Fibroblast of villous mesenchyme (primary cell): ENCODE measurements at places on chromosomes 11 and 22. TPM values are rescaled to one million over a fixed set of nuclear protein-coding genes. Genes with fewer than 3 reads are reported as not detected.

- DNase-seq = no peak
These were observed 42.2 kb downstream of the FLI1 start for GRCh38 chr11:128735935-128736605.

DNA sequence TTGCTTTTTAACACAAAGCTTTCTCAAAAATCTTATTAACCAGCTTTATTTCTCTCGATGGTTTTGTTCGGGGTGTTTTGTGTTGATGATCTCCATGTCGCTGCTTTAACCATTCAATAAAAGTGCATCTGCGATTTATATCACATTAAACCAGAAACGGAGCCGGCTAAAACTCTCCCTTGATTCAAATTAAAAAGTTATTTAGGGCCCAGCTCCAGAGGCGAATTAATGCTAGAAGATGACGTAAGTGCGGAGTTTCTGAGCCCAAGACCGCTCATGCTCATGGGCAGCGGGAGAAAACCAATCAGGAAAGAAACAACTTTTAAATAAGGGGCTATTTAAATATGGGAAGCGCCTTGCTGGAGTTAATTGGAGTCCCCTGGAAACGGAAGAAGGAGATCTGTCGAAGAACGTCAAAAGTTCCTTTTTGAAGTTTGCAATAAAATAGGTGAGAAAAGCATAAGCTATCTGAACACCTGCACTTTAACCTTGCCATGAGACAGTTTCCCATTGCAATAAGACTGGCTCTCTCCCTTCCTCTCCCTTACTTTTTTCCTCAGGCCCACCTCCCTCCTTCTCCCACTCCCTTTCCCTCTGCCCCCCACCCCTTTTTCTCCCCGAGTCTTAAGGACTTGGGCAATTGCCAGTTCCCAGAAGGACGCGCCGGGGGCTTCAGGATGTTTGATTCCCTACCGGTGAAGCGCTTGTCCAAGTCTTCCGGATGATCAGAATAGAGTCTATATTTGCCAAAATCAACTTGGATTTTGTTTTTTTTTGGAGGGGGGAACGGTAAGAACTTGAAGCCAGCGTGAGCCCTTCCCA, 1.9 kb upstream of the DBX1 start:
- no peak for DNase-seq

- peak; percentile 36 for DNase-seq
These were observed 728 bp downstream of the TBC1D22A start for GRCh38 chr22:46763051-46763705.

DNA sequence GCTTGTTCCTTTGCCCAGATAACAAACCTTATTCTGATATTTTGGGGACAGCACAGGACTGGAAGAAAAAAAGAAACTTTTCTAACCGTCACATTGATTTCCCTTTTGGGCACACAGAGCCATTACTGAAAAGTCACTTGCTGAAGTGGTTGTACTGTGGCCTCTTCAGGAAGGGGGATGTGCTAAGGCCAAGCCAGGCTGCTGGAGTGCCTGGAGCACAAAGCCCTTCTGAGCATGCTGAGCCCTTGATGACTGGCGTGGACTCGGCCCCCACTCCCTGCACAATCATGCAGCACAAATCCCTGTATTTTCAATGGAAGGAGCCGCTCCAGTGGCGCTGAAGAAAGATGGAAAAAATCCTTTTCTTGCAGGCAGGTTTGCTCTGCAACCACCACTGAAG, 164.2 kb downstream of the NTM start:
- DNase-seq = no peak

GRCh38 chr11:65857500-65857852, 504 bp downstream of the CFL1 start:
- no peak for DNase-seq

DNA sequence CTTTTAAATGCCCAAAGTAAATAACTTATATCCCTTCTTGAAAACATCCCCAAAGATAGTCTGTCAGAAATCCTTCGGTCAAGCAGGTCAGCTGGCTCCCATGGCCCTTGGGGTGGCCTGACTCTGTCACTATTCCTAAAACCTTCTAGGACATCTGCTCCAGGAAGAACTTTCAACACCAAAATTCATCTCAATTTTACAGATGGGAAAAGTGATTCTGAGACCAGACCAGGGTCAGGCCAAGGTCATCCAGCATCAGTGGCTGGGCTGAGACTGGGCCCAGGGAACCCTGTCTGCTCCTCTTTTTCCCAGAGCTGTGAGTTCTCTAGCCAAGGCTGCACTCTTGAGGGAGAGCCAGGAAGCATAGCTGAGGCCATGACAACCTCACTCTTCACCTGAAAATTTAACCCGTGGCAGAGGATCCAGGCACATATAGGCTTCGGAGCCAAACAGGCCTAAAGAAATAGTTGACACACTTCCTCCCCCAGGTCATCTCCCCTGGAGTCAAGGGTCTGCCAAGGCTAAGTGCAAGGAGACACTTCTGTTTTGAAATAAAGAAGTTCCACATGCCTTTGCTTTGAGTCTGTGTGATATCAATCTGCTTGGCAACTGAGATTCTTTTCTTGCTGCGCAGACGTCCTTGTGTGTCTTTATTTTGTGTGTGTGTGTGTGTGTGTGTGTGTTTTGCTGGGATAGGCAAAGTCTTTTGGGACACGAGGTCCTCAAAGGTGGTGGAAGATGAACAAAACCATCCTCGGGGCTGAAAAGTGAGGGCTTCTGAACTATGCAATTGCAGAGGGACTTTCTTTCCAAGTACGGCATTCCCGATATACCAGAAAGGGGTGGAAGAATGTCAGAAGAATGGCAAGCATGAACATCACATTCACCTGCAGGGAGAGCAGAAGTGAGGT, 16.8 kb upstream of the PRG2 start:
- DNase-seq = no peak

GRCh38 chr11:132342408-132342807, 972.0 kb downstream of the NTM start:
- DNase-seq = no peak

DNA sequence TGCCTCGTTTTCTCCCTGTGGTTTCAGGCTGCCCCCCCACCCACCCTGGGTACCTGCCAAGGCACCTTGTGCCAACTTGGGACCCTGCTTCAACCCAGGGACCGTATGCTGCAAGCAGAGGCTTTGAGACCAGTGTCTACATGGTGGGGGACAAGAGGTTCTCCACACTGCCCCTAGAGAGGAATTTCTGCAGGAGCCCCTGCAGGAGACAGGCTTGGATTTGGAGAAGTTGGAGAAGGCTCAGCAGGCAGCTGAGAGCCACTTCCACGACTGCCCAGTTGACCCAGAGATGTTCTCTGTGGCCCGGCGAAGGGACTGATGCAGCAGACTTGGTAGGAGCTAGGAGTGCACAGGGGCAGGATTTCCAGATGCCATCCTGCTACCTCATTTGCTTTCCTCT, 20.1 kb upstream of the NNMT start:
- DNase-seq = no peak

GRCh38 chr22:35582861-35583670, 34.1 kb downstream of the MB start:
- peak; percentile 73 for DNase-seq

DNA sequence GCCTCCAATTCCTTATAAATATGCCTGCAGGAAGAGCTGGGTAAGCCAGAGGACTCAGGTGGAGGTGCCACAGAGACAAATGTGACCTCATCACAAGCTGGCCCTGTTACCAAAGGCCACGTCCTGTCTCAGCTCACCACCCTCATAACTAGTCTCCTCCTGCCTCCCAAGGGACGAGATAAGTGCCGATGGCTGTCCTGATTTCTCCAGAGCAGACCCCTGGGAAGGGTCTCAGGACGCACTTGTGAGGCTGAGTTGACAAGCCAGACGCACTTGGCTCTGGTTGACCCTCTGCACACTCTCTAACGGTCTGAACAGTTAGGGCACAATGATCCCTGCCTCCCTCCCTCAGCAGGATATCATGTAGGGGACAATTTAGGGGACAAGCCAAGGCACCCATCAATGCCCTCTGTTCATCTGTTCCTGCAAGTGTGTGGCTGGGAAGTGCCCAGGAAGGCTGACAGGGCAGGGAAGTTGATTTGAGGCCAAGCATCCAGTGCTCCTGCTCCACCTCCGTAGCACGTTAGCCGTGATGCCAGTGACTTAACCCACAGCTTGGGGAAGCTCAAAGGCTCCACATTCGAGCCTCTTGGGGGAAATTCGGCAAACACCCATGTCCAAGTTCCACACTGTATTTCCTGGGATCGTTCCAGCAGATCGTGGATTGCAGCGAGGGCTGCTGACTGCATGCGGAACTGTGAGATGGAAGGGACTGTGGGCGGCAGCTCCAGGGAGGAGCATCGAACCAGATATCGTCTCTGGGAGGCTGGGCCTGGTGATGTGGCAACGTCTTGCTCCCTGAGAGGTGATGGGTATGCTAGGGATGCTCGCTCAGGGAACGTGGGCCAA, 2.8 kb downstream of the SMIM38 start:
- no peak for DNase-seq

DNA sequence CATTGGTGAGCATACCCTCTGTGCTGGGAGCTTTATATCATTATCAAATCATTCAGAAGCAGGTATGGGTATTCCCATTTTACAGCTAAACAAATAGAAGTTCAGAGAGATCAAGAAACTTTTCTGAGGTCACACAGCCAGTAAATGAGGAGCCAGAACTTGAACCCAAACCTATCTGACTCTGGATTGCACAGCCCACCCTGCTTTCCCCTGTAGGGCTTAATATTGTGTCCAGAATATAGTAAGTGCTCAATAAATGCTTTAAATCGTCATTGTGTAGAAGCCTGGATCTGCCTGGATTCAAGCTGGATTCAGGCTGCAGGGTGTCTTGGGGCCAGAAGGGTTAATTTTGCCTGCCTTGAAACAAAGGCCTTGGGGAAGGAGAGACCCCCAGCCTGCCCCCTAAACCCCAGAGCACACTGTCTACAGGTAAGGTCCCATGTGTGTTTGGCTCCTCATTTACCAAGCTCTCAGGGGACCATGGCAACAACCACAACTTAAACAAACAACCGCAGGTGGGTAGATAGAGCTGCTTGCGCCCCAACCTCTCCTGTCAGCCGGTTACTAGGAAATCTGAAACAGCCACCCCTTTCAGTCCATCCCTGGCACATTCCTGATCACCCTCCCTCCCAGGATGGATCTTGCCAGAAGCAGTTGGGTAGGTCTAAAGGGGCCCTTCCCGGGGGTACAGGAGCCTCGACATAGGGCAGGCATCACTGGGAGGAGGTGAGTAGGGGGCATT, 3.0 kb upstream of the SEC14L3 start:
- no peak for DNase-seq

- DNase-seq = no peak
These were observed 1237.9 kb downstream of the FAM181B start for GRCh38 chr11:81495699-81496292.

- no peak for DNase-seq
These were observed 210.6 kb downstream of the NTM start for GRCh38 chr11:131581046-131581445.

- DNase-seq = no peak
These were observed 63.4 kb upstream of the CARD18 start for GRCh38 chr11:105202844-105203548.

DNA sequence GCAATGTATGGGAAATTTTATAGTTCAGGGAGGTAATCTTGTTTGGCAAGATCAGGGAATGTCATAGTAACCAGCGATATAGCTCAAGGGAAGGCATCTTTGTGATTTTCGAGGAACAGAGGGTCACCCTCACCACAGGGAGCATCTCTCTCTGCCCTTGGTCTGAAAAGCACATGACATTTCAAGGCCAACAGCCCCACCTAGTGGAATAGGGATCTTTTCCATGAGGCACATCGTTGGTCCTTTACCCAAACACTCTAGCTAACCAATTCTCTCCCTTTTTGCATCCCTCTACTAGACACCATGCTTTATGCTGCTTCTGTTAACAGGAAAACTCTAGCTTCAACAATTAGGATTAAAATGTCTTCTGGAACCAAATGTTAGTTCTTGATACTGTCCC, 179.0 kb downstream of the GRM5 start:
- peak; percentile 8 for DNase-seq

- no peak for DNase-seq
These were observed 105.6 kb downstream of the RRAS2 start for GRCh38 chr11:14253421-14253820.

- no peak for DNase-seq
These were observed 12.4 kb downstream of the SLC25A18 start for GRCh38 chr22:17575681-17576080.

DNA sequence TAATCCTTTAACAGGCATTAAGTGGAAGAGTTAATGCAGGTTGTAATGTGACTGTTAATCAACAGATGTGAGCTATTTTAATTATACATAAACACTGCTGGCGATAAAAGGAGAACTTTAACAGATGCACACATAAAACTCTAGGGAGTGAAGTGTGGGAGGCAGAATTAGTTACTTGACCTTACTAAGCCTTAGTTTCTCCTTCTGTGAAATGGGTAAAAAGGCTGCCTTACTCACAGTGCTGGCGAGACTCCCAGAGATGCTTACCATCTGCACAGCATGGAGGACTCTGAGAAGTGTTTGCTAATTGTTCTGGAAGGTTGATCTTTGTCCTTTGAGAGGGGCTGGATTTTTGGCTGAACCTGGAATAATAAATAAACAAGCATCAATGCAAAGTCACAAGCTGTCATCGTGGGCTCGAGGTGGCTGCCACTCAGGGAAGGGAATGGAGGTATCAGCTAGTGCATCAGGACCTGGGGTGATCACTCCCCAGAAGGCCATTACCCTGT, 58.6 kb upstream of the MPEG1 start:
- DNase-seq = no peak

- peak; percentile 20 for DNase-seq
These were observed 217.4 kb downstream of the SBF2 start for GRCh38 chr11:10076458-10077141.

DNA sequence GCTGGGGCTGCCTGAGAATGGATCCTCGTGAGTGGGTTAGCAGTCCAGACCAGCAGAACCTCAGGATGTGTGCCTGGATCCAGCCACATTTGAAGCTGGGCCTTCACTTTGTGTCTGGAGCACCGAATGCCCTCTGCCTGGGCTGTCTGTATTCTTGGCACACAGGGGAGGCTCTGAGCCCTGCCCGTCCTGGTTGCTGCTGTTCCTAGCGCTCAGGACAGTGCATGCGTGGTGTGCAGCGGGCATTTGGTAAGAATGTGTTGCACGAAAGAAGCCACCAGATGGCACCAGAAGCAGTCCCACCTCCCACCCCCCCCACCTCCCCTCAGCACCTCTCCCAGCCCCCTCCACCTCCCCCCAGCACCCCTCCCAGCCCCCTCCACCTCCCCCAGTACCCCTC, 4.1 kb upstream of the MAPK11 start:
- peak; percentile 62 for DNase-seq

GRCh38 chr11:79117488-79117887, 323.3 kb downstream of the TENM4 start:
- no peak for DNase-seq

Gene CCDC34
- 3.2 and 3.5 TPM in 2 replicates for total RNA-seq

Gene NRXN2
- total RNA-seq = 2.6 and 5.2 TPM in 2 replicates

Gene IL18
- 1.6 and 2.2 TPM in 2 replicates for total RNA-seq

Gene BRSK2
- under 0.01 TPM in 2 replicates for total RNA-seq

Gene OR8D1
- 0.32 TPM in 1 of 2 replicates, not detected in the other for total RNA-seq

Gene RHOG
- 9.0 and 9.5 TPM in 2 replicates for total RNA-seq

Gene HIRA
- 18.7 and 19.0 TPM in 2 replicates for total RNA-seq

Gene OSM
- total RNA-seq = 0.43 TPM in 1 of 2 replicates, not detected in the other

Gene PLEKHB1
- total RNA-seq = under 0.01 TPM in 1 of 2 replicates, not detected in the other

Gene IRAG1
- total RNA-seq = 66.0 and 89.4 TPM in 2 replicates

Gene NECTIN1
- total RNA-seq = 3.9 and 4.8 TPM in 2 replicates
